Activated T-helper 2 cell treated with anti-CD3 and anti-CD28 coated beads, Interferon-gamma antibody, Interleukin-2, Interleukin-4, amounts not matched to agents 10 μg/mL and 5 μg/mL and 100 μg/mL, durations not matched to agents 14 hours and 24 hours and 36 hours (primary cell): ENCODE measurements at places on chromosomes 2 and 18.
A peak's percentile ranks its signal among the peaks of the same experiment; 100 is the strongest.

DNA sequence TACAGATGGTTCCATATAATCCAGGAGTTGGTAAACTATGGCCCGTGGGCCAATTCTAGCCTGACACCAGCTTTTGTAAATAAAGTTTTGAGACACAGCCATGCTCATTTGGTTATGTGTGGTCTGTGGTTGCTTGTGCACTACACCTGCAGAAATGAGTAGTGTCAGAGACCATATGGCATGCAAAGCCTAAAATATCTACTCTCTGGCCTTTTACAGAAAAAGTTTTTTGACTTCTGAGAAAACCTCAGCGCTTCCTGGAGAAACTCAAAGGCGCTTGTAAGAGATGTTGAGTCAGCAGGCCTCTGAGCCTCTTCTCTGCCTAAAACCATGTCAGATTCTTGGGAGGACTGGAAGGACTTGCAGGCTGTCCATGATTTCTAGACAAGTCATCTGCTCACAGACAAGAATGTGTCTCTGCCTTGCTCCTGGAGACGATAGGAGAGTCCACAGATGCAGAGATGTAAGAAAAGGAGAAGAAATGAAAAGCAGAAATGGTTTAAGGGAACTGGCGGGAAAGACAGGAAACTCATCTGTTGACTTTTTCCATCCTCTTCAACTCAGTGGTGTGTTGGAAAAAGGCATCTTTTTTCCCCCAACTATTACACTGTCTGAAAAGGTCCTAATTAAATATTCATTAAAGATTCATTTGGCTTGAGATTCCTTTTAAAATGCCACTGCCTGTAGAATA, 5.2 kb downstream of the TTC39C start:
- peak; percentile 64 for DNase-seq

DNA sequence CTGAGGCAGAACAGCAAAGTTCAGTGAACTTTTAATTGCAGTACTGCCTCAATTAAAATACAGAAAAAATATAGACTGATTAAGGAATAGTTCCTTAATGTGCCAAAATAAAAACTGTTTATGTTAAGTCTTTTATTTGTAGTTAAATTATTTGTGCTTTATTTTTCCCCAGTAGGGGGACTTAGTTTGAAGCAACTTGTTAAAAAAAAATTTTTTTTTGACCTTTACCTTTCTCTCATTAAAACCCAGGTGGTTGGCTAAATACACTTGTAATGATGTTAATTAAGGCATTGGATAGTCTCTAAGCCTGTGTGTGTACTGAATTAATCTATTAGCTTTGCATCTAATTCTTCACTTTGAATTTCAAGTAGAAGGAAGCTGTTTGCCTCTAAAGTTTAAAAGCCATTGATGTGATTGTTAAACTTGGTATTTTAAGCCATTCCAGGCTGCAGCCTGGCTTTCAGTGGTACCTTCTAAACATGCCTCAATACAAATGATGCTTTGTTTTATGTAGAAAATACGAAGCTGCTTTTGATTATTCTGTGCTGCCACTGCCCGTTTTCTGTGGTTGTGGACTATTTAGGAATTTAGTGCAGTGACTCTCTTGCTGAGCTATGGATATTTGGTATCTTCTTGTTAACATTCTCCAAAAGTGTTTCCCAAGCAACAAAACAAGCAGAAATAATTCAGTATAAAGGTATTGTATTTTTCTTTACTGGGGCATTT, 102.9 kb downstream of the TANC1 start:
- no peak for DNase-seq

DNA sequence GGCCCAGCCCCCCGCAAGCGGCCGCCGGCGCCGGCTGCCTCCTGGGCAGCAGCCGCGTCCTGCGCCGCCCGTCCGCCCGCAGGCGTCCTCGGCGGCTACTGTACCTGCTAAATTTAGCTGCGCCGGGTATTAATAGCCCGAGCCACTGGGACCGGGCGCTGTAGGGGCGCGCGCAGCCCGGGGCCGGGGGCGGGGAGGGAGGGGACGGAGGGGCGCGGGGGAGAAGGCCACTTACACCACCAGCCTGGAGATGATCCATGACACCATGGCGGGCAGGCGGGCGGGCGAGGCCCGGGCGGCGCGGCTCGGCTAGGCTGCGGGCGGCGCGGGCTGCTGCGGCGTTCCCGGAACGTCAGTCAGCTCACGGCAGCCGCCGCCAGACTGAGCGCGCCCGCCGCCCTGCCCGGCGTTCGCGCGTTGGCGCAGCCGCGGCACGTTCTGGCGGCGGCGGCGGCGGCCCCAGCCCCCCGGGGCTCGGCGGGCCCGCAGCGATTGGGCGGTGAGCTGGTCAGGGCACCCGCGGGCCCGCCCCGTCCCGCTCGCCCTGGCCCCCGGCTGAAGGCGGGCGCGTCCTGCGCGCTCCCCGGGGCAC, at the start of gene REEP1:
Gene REEP1, minus strand, starts transcription at position 383 of the 592 bp plus-strand sequence. Its CDS starts 116 bp downstream, at position 267.
- no peak for DNase-seq

DNA sequence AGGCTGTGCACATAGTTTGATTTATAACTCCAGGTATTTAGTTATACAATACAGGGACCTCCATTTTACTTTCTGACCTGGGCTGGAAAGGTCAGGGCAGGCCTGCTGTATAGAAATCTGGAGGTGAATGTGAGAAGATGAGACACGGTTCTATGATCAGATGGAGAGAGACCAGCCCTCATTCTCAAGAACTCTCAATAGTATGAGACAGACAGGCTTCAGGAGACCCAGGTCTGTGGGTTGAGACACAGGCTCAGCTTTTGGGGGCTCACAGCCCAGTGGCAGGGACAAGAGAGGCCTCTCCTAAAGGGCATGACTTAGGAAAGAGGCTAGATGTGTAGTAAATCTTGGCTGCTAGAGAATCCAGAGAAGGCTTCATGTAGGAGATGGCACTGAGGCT, 719 bp upstream of the ATP6V1B1 start:
- DNase-seq, result no peak

GRCh38 chr2:158095269-158095668, 6.4 kb upstream of the UPP2 start:
- DNase-seq, result no peak

GRCh38 chr2:162198239-162198638, 45.0 kb downstream of the FAP start:
- DNase-seq, result no peak

GRCh38 chr2:44929159-44929734, 12.3 kb upstream of the SIX3 start:
- DNase-seq, result no peak

GRCh38 chr2:142472382-142472781, 341.6 kb upstream of the LRP1B start:
- DNase-seq, result no peak

DNA sequence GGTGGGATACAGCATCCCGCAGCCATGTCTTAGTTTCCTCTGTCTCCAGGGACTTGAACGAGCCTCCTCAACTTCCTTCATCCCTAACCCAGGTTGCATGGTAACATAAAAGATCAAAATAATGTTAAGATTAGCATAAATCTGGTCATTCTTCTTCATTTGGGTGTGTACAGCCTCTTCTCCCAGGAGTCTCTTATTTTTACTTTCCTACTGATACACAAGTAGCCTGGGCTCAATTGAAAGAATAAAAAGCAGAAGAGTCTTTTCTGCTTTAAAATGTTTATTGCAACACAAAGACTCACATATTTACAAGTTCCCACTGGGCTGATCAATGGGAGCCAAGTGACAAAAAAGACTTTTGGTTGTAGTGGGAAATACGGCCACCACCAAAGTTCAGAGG, 137.9 kb upstream of the PID1 start:
- DNase-seq, result no peak

DNA sequence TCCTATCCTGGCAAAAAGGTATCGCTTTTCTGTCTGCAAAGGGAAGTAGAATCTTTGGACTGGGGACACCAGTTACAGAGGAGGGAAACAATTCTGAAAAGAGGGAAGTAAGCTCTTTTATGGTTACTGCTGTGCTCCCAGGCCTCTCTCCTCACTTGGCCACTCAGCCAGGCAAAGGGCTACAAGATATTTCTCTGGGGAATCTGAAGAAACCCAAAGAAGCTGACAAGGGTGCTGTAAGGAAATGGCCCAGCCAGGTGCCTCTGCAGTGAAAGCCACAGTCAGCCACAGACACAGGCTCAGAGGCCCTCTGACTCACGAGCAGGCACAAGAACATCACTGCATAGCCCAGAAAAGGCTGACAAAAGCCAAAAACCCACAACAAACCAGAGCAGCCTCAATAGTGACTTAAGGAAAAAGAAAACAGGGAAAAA, 5.8 kb downstream of the HDLBP start:
- DNase-seq, result peak; percentile 51

GRCh38 chr18:476251-476664, 24.2 kb downstream of the COLEC12 start:
- no peak for DNase-seq

- no peak for DNase-seq
Measured at GRCh38 chr2:205210494-205210893, 471.8 kb upstream of the NRP2 start.

DNA sequence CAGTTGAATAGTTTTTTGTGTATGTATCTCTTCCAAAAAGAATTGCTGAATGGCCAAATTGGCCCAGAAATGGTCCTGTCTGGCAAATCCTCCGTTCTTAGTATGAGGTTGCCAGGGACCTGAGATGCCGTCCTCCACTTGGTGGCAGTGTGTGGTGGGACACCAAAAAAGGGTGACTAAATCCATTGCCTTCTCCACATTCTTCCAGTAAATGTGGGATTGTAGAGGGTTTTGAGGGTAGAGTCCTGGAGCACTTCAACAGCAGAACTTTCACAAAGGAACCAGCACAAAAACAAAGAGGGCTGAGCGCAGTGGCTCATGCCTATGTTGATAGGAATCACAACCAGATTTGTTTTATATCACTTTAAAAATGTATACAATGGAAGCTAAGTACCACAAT, 199.9 kb downstream of the BCL2 start:
- no peak for DNase-seq
